ENCODE measurements at places on chromosomes 13 and 19.

- peak overlapping the region; percentile 10 for H3K27ac ChIP-seq
- no peaks in the 10 kb centered on the region for H3K27me3 ChIP-seq
- DNase-seq, result no peak
- no peak overlapping the region for H3K4me3 ChIP-seq
Observed at GRCh38 chr13:110965038-110965754, 50.3 kb upstream of the ANKRD10 start.

GRCh38 chr19:48424694-48425219 is 21.0 kb upstream of the GRWD1 start:
- peak overlapping the region; percentile 57 for H3K27ac ChIP-seq
- peaks cover 5% of the 10 kb centered on the region for H3K4me1 ChIP-seq
- no peak for DNase-seq
- no peak overlapping the region for H3K4me3 ChIP-seq

GRCh38 chr13:24292481-24292880 is 16.9 kb upstream of the C1QTNF9 start:
- no peaks in the 10 kb centered on the region for H3K27me3 ChIP-seq
- H3K27ac ChIP-seq, result no peak overlapping the region
- no peak overlapping the region for H3K4me3 ChIP-seq

DNA sequence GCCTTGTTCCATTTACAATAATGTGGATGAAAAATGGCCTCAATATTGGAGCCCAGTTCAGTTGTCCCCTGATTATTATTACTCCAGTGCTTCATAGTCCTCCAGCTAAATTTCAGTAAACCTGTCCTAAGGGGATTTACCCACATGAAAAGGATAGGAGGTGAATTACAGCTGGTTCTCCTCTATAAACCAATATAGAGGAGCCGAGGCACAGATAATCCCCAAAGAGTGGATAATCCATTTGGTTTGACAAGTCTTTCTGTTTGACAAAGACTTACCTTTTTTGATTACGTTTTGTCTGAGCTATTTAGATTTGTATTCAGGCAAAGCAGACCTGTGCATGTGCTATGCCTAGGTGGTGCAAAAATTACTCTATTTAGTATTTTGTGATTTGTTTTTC is 2.7 kb downstream of the CNMD start:
- no peaks in the 10 kb centered on the region for H3K36me3 ChIP-seq
- no peaks in the 10 kb centered on the region for H3K4me1 ChIP-seq
- H3K27ac ChIP-seq, result no peak overlapping the region
- no peak for DNase-seq
- no peak overlapping the region for H3K4me3 ChIP-seq

DNA sequence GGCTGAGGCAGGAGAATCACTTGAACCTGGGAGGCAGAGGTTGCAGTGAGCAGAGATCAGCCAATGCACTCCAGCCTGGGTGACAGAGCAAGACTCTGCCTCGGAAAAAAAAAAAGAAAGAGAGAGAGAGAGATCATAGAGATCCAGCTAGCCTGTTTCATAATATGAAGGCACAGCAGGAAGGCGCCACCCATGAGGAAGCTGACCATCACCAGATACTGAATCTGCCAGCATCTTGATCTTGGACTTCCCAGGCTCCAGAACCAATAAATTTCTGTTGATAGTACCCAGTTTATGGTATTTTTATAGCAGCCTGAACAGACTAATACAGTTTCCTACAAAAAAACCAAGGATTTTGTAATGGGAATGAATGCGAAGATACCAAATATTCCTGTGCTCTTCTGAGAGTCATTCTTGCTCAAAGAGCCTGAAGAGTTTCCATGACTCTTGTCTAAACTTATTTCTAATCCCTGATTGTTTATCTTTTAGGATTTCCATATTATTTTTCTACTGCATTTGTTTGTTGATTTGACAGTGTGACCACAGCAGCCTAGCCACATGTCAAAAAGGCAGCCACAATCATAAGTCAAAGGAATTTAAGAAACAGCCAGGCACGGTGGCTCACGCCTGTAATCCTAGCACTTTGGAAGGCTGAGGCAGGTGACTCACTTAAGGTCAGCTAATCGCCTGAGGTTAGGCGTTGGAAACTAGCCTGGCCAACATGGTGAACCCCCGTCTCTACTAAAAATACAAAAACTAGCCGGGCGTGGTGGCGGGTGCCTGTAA is 37.7 kb upstream of the PDCD5 start:
- H3K4me1 ChIP-seq, result no peaks in the 10 kb centered on the region
- no peaks in the 10 kb centered on the region for H3K27me3 ChIP-seq
- DNase-seq, result no peak
- no peak overlapping the region for H3K27ac ChIP-seq
- H3K36me3 ChIP-seq, result no peaks in the 10 kb centered on the region

DNA sequence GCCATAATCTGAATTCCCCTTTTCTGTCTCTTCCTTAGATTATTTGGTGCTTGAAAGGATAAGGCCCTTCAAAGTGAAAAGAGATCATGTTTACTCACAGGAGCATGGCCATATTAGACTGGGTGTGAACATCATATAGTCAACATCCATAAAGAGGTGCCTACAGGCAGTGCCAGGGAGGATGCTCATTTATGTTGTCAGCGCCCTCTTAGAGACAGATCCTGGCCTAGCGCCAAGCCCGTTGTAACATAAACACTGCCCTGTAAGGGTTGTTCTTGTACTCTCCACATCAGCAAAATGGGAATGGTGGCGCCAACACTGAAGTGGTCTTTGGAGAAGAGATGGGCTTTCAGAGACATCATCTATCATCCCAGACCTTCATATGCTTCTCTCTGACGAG is 16.1 kb downstream of the PCDH8 start:
- H3K27ac ChIP-seq, result no peak overlapping the region
- no peaks in the 10 kb centered on the region for H3K27me3 ChIP-seq
- no peaks in the 10 kb centered on the region for H3K36me3 ChIP-seq
- DNase-seq, result no peak
- no peak overlapping the region for H3K4me3 ChIP-seq

- H3K27me3 ChIP-seq, result no peaks in the 10 kb centered on the region
- no peak overlapping the region for H3K4me3 ChIP-seq
- H3K36me3 ChIP-seq, result no peaks in the 10 kb centered on the region
- no peak overlapping the region for H3K27ac ChIP-seq
- no peak for DNase-seq
- H3K4me1 ChIP-seq, result no peaks in the 10 kb centered on the region
Observed at GRCh38 chr13:74891610-74892009, 590.4 kb downstream of the TBC1D4 start.

DNA sequence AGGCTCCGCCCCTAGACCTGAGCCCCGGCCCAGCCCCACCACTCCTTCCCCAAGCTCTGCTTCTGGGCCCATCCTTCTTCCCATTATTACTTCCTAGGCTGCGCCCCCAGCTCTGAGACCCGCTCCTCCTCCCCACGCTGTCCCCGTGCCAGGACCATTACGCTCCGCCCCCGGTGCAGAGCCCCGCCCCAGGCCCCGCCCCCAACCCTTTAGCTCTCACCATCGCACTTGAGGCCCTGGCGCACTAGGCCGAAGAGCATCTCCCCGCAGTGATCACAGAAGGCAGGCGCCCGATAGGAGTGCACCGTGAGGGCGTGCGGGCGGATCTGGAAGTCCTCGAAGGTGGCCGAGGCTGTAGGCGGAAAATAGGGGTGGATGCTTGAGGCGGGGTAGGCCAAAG is 6.2 kb downstream of the PRKD2 start:
- no peak overlapping the region for H3K27ac ChIP-seq
- no peak overlapping the region for H3K4me3 ChIP-seq
- H3K36me3 ChIP-seq, result no peaks in the 10 kb centered on the region
- no peaks in the 10 kb centered on the region for H3K27me3 ChIP-seq
- DNase-seq, result no peak

GRCh38 chr13:50731400-50731799 is 112.1 kb downstream of the DLEU7 start:
- no peaks in the 10 kb centered on the region for H3K27me3 ChIP-seq
- H3K4me3 ChIP-seq, result no peak overlapping the region
- no peak for DNase-seq
- H3K27ac ChIP-seq, result no peak overlapping the region
- peaks cover 23% of the 10 kb centered on the region for H3K4me1 ChIP-seq

- H3K4me3 ChIP-seq, result no peak overlapping the region
- H3K27ac ChIP-seq, result peak overlapping the region; percentile 8
- peaks cover 36% of the 10 kb centered on the region for H3K4me1 ChIP-seq
Observed at GRCh38 chr13:43154156-43154651, 130.8 kb downstream of the DNAJC15 start.

DNA sequence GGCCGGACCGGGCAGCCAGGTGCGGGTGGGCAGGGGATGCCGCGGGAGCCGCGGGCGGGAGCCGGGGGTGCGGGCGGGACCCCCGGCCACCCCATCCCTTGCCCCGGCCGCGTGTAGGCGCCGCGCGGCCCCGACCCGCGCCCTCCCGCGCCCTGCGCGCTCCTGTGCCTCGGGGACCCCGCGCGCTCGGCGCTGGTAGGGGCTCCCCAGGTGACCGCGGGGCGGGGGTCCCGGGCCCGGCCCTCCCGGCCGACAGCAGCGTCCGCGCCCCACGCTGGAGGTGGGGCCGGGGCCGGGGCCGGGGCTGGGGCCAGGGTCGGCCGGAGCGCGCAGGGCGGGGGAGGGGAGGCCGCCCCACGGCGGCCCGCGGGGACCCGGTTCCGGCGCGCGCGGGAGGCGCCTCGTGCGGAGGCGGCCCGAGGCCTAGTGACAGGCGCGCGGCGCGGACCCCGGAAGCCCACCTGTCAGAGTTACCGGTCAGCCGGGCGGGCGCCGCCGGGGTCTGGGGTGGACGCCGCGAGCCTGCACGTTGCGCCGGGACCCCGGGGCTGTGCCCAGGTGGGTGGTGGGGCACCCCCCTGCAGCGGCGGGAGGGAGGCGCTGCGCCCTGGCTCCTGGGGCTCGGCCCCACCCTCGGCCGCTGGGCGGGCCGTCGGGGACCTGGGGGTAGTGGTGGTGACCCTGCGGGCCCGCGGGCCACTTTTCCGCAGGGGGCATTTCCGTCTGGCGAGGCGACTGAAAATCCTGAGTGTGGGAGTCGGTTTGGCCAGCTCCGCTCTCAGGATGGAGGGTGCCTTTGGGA is 518 bp downstream of the TFDP1 start:
- peaks cover 22% of the 10 kb centered on the region for H3K4me1 ChIP-seq
- peak overlapping the region; percentile 77 for H3K4me3 ChIP-seq
- peak; percentile 55 for DNase-seq
- no peaks in the 10 kb centered on the region for H3K27me3 ChIP-seq
- H3K36me3 ChIP-seq, result peaks cover 9% of the 10 kb centered on the region
- H3K27ac ChIP-seq, result peak overlapping the region; percentile 81

GRCh38 chr19:10760273-10760944 is 42.5 kb downstream of the DNM2 start:
- H3K4me1 ChIP-seq, result peaks cover 15% of the 10 kb centered on the region
- no peaks in the 10 kb centered on the region for H3K36me3 ChIP-seq
- H3K27ac ChIP-seq, result peak overlapping the region; percentile 36
- H3K27me3 ChIP-seq, result no peaks in the 10 kb centered on the region
- DNase-seq, result no peak
- H3K4me3 ChIP-seq, result no peak overlapping the region

DNA sequence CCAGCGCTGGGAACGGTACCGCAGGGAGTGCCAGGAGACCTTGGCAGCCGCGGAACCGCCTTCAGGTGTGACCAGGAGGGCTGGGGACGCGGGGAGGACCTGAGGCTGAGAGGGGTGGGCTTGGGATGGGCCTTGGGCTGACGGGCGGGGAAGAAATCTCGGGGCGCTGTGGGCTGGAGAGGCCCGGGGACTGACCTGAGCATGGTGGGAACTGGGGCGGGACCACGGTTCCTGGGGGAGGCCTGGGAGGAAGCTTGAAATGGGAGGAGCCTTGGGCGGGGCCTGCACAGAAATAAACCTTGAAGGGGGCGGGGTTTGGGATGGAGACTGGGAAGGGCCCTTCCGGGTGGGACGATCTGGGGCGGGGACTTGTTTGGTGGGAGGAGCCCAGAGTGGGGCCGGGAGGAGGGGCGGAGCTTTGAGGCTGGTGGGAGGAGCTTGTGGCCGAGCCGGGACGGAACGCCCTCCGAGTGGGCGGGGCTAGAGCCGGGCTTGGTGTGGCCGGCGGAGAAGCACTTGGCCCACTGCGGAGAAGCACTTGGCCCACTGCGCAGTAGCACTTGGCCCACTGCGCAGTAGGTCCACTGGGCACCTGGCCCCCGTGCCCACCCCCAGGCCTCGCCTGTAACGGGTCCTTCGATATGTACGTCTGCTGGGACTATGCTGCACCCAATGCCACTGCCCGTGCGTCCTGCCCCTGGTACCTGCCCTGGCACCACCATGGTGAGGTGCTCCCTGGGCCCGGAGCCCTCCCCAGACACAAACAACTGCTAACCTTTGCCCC is 2.8 kb downstream of the GIPR start:
- H3K27ac ChIP-seq, result peak overlapping the region; percentile 19
- H3K4me1 ChIP-seq, result no peaks in the 10 kb centered on the region
- H3K27me3 ChIP-seq, result no peaks in the 10 kb centered on the region
- no peaks in the 10 kb centered on the region for H3K36me3 ChIP-seq
- peak; percentile 80 for DNase-seq
- H3K4me3 ChIP-seq, result no peak overlapping the region

DNA sequence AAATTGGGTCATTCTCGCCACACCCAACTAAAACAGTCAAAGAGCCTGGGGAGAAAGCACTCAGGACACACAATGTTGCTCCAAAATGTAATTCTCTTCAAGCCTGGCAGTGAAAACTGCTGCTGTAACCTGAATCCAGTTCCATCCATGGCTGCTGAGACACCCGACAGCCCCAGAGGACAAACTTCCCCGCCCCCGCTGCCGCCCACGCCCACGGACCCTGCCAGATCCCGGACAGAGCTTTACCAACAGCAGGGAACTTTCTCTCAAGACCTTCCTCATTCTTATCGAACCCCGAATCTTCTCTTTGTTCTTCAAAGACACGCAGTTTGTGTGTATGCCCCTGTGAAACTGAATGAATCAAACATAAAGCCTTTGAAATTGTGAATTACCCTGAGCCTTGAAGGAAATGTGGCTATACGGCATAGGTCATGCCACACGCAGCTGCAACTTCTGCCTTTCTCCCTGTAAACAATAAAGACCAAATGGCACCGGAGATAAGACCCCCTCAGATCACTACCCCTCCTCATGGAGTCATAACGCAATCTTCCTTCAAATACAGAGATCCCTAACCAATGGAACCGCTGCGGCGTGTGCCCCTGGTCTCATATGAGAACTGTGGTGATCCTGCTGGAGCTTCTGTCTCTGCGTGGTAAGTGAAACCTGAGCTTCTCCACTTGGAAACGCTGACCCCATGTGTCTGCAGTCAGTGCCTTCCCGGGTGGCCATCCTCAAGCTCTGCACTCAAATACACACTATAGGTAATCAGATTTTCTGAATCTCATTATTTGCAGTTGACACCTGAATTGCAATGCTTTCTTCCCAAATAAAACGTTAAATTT is 4.8 kb upstream of the LAMP1 start:
- peak overlapping the region; percentile 41 for H3K4me3 ChIP-seq
- H3K27ac ChIP-seq, result peak overlapping the region; percentile 60
- no peaks in the 10 kb centered on the region for H3K36me3 ChIP-seq
- peak; percentile 64 for DNase-seq
- H3K4me1 ChIP-seq, result peaks cover 3% of the 10 kb centered on the region

- no peaks in the 10 kb centered on the region for H3K27me3 ChIP-seq
- H3K4me1 ChIP-seq, result no peaks in the 10 kb centered on the region
- no peaks in the 10 kb centered on the region for H3K36me3 ChIP-seq
- no peak overlapping the region for H3K27ac ChIP-seq
Observed at GRCh38 chr19:46480415-46480814, 9.1 kb upstream of the PNMA8A start.

Measured in Caco-2 (cell line).